Ovary (tissue), 10 donors: ENCODE measurements at places on chromosomes 6 and 20. TPM values are rescaled to one million over a fixed set of nuclear protein-coding genes. Genes with fewer than 3 reads are reported as not detected.

KCNB1 gene
- total RNA-seq: 0.33 TPM

DNA sequence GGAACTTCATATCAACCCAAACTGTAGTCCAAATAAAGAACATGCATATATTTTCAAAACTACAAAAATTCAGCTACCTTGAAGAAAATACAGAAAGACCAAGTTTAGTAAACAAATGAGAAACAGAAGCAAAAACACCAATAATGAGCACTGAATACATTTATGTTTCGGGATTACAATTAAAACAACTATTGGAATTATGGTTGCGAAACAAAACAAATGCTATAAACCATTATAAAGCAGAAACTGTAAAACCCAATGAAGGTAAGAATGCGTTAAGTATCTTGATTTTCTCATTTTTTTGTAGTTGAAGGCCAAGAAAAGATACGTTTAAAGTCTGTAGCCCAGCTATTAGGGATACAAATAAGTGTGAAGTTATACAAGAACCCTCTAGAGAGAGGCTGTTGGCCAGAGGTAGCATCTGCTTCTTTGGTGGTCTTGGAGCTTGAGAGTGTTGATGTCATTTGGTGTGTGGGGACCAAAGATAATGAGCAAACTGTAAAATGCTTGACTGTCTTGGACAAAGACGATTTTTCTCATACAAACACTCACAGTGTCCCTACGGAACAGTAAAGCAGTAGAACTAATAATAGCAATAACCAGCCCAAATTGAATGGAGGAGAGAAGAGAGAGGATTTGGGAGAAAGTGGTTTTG lies 111.5 kb downstream of the PRND start:
- no peak for DNase-seq

DNA sequence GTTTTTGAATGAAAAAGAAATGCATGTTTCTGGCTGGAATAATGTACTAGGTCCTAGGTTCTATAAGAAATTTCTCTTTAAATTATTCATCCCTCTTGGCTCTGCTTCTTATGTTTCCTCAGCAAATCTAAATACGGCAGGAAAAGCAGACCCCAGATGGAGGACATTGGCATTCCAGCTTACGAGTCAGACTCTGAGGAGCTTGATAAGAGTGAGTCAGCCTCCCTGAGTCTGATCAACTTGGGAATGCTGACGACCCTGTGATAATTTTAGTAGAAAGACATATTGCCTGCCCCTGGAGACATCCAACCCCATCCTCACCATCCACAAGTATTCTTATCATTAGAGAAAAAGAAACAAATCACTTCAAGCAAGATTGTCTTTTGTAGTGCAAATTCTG lies 509.7 kb upstream of the MARCKS start:
- no peak for DNase-seq

GRCh38 chr6:150004783-150005717 lies 20.3 kb downstream of the RAET1L start:
- DNase-seq: peak; percentile 91

ZSCAN16 gene
- total RNA-seq: 3.7 TPM
